ENCODE measurements at places on chromosomes 12 and 14.

DNA sequence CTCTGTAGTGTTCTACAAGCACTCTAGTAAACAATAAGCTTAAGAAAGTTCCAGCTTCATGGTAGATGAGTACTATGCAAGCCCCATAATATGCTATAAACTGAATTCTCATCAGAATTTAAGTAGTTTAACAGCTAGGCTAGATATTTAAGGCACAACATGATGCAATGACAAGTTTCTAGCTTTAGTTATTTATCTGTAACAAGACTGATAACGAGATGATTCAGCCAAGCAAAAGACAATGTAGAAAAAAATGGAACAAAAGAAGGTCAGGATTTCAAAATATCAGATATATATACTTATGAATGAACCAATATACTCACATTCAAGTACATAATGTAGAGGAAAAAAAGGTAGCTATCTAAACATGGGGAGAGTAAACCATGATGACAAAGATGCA, 61.0 kb upstream of the RERGL start:
- no peak for DNase-seq

DNA sequence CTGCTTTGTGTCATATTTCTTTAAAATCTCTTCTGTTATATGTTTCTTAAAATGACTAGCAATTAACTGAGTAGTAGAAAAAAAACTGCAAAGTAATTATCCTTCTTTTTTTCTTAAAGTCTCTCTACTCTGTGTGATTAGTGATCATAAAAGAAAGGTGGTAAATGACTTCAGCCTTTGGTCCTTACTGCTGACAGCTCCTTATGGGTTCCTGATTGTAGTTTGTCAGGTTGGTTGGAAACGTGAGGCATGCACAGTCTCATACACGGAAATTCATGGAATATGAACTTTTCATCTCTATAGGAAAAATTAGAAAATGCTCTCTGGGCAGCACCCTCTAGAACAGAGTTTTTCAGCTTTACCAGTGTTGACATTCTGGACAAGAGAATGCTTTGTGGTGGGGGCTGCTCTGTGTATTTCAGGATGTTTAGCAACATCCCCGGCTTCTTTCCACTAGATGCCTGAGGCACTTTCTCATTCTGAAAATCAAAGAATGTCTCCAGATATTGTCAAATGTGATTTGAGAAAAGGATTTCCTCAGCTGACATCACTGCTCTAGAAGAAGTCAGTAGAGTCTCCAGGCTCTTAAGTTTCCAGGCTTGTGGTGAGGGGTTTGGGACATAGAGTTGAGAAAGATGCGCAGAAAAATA, 121.0 kb downstream of the PIK3C2G start:
- DNase-seq: no peak

GRCh38 chr12:22491034-22491433, 53.3 kb downstream of the C2CD5 start:
- no peak for DNase-seq

- no peak for DNase-seq
Observed at GRCh38 chr14:22819151-22819988, 4.1 kb upstream of the SLC7A7 start.

DNA sequence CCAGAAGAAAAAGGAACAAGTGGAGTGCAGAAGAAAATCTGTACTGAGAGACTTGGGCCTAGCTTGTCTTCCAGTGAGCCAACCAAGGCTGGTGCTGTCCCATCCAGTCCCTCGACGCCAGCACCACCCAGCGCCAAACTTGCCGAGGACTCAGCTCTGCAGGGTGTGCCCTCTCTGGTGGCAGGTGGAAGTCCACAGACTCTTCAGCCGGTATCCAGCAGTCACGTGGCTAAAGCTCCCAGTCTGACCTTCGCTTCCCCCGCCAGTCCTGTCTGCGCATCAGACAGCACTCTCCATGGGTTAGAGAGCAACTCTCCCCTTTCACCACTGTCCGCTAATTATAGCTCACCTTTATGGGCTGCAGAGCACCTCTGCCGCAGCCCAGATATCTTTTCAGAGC, 15.6 kb downstream of the CIPC start:
- DNase-seq: no peak

DNA sequence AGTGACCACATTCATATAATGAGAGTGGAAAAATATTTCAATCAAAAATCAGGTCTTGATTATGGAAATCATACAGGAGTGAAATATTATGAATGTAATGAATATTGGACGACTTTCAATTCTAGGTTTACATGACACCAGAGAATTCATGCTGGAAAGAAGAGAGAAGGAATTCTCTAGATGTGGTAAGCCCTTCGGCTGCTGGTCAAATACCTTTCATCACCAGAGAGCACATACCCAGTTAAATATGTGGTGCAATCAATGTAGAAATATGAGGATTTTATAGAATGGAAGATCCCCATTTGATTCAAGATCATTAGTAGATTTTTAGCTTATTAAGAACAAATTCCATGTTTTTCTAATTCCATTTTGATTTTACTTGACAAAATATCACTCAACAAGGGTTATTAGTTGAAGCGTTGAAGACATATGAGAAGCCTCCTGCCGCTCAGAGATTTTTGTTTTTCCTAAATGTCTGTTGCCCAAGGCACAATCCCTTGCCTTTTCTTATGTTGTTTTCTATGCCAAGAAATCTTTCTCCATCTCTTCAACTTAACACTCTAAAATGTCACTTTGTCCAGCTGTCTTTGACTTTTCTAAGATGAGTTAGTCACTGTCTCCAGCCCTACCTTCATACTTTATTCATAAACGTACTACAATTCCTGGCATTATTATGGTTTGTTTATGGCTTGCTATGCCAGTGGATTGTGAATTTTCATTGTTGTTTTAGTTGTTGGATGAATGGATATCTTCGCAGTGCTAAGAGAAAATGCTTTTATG, 72.8 kb upstream of the ZDHHC17 start:
- no peak for DNase-seq

DNA sequence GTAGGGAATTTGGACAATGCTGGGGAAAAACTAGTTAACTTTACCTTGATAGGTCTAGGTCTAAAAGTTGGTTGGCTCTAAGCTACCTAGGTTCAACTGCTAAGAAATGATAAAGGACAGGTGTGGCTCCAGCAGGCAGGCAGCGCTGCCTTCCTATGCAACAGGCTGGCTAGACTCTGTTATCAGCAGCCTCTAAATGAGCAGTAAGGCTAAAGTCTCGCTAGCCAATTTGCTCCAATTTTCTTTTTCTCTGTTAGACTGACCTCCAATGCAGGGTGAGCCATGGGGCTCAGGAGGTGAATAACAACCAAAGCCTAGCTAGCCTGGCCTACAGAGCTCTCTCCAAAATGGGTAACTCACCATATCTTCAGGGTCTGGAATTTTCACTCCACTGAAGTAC, 26.5 kb downstream of the DMAC2L start:
- DNase-seq: peak; percentile 65

DNA sequence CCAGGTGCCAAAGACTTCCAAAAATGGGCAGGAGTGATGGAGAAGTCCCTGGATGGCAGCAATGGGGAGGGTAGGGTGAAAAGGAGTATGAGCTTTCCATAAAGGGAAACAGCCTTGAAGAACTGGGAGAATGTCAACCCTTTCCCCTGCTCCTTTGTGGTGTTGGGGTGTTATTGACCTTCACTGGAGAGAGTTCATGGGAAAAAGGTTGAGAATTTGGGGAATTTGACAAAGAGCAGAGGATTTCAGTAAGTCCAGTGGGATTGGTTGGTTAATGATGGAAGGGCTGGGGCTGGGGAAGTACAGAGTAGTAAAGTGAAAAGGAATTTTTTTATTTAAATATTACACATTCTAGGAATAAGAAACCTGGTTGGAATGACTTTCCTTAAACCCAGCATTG, 116.6 kb downstream of the ERC1 start:
- no peak for DNase-seq

GRCh38 chr12:27361372-27361771, 28.7 kb downstream of the BMAL2 start:
- no peak for DNase-seq

DNA sequence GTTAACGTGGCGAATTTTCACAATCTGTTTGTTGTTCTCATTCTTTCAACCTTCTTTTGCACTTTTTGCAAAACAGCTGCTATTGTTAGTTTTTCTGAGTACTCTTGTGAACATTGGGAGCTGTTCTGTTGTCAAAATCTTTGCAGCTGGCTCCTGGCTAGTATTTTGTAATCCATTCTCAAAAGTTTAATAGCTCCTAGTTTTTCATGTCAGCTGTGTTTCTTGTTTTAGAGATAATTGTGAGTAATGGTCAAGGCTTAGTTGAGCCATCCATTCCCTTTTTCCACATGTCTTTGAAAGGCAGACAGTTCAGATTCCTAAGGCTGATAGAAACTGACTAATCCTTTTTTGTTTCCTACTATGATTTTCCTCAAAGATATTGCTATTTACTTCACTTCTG, 39.1 kb upstream of the CRADD start:
- no peak for DNase-seq

DNA sequence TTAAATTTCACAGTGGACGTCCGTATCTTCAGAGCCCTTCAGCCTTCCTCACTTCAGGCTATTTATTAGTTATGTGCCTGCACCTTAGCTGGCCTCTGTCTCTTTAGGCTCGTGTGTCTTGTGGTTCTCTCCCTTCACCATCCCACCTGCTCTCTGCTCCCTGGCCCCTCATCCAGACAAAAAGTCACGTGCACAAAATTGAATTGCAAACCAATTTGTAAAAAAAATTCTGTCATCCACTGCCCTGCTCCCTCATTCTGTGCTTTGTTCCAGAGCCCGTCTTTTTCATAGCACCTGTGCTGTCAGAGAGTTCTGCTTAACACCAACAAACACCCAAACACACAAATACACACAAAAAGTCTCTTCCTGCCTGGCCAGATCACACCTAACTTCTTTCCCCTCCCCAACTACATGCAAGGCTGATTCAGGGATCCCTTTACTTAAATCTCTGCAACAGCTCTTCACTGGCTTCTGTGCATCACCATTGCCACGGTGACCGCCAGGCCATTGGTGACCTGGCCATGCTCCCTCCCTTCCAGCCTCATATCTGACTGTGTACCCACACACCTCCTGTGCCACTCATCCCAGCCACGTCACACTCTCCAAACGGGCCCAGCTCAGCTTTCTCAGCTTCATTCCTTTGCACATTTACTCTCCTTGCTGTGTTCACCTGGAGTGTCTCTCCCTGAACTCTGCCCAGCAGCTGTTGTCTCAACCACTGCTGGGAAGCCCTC, 205.7 kb downstream of the TTC8 start:
- DNase-seq: no peak

GRCh38 chr12:112305951-112306350, 76.3 kb downstream of the HECTD4 start:
- no peak for DNase-seq

GRCh38 chr14:70358631-70359030, 852 bp downstream of the COX16 start:
- DNase-seq: no peak

DNA sequence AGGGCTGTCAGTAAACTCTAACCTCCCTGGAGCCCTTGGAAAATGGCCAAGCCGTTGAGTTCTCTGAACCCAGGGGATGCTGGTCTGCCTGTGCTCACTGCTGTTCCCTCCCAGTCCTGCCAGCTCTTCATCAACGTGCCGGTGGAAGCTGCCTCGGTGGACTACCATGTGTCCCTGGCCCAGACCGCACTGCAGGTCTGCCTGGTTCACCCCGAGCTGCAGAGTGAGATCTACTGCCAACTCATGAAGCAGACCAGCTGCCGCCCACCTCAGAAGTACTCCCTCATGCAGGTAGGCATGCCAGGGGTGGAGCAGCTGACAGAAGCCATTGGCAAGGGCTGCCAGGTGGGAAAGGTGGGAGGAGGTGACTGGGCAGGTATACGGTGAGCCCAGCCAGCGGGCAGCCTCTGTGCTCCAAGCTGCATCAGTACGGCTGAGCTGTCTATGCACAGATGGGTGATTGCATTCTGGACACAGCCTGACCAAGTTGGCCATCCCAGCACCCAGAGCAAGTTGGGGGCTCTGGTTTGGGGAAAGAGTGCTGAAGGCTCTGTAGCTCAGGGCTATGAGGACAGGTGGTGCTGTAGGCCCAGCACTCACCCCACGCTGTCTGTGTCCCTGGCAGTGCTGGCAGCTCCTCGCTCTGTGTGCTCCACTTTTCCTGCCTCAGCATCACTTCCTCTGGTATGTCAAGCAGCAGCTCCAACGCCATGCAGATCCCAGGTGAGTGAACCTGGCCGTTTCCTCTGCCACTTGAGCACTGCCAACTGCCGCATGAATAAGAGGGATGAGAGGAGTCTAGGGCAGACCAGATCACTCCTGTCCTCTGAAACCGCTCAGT, 21.9 kb downstream of the PIGH start:
- no peak for DNase-seq

DNA sequence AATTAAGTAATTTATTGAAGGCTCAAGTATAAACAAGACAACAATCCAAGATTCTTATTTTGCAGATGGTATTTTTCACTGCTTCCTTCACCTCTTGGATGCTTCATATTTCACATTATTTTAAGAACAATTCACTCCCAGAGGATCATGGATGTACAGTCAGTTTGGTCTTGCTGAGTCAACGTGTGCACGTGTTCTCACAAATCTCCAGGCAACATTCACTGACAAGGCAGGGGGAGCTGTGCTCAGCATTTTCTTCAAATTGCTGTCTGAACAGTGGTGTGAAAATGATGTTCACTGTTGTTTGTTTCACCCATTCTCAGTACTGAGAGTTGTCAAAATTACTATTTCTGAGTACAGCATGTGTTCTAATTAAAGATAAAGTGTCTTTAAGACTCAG, 118.3 kb upstream of the SLC38A4 start:
- DNase-seq: no peak

DNA sequence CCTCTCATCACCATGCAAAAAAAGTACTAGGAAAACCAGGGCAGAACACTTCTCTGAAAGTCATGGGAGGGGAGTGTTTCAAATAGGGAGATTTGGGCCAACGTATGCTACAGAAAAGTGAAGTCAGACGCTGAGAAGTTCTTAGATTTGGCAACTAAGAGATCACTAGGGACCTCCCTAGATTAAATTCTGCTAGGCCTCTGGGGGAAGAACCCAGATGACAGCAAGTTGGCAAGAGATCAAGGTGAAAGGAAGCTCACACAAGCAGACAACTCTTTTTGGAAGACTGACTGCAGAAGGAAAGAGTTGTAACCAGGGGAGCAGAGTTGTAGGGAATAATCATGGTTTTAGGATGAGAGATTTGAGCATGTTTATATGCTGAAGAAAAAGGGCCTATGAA, 20.7 kb downstream of the IQSEC3 start:
- DNase-seq: no peak

DNA sequence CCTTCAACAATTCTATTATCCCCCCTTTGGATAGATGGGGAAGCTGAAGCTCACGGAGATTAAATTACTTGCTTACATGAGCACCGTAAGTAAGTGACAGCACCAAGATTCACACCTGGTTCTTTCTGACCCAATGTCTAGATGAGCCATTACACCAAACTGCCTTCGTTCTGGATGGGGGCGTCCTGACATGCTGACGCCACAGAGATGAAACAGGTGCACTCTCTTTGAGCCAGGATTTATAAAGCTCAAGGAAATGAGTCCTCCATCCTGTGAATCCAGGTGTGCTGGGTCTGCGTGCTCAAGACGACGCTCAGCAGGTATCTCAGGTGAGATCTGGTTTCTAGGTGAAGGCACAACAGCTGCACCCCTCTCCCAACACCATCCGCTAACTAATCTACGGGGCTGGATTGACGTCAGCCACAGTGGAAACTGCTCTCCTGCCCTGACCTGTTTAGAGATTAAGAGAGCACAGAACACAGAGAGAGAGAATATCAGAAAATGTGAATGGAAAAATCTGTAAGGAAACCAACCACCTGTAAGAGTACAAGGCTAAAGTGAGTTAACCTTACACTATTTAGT, 61.6 kb downstream of the KSR2 start:
- DNase-seq: no peak

- no peak for DNase-seq
Observed at GRCh38 chr12:103556890-103557627, 30.0 kb upstream of the STAB2 start.

All from hematopoietic multipotent progenitor cell treated with erythropoietin and hydrocortisone succinate and interleukin-3 and kit ligand, for 17 days (in vitro differentiated cells).